ENCODE measurements at places on chromosomes 11 and 22.

DNA sequence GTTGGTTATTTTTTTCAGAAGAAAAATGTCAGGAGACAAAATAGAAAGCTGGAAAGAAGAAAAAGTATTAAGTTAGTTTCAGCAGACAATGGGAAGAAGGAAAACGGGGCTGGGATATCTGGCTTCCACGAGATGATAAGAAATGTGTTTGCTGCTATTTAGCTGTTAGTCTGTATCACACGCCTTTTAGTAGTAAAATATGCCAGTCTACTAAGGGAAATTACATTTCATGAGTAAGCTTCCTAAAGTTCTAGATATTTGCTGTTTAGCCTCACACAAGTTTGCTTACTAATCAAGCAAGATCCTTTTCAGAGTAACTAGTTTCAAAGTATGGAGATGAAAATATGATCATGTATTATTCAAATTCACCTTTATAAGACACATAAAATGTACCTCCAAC lies 1.5 kb downstream of the OR51B4 start:
- no peak for DNase-seq

- DNase-seq: peak; percentile 7
Measured at GRCh38 chr22:42820045-42820763, 36.9 kb downstream of the ARFGAP3 start.

GRCh38 chr22:41075946-41076345 lies 16.4 kb upstream of the EP300 start:
- no peak for DNase-seq

DNA sequence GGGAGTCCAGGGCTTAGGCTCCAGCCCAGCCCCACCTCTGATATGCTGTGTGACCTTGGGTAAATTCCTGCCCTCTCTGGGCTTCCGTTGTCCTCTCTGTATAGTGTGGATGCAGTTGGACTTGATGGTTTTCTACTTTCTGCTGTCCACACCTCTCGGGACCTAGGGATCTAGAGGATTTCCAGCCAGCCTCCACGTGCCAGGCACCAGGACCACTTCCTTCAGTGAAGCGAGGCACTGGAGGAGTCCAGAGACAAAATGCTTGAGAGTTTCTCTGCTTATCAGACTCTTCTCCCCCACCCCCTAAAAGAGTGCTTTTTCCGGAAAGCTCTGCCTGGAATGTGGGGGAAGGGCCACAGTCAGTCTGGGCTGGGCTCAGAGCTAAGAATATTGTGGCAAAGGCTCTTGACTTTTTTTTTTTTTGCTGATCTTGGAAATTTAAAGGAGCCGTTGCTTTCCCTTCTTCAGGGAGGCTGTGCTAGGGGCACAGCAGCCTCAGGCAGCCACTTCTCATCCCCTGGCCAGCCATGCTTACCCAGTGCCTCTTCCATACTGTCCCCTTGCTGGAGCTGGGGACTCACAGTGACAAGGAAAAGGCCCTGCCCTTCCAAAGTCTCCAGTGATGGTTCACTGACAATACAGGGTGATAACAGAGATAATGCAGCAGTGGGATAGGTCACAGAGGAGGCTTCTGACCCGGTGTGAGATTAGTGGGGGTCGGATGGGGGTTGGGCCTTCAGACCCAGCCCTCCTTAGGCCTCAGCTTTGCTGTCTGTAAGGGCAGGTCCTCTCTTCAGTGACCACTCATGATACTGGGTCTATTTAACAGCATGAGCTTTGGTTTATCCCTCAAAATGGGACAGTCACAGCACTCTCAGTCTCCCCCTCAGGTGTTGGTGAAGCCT lies 2.9 kb upstream of the SERPINH1 start:
- peak; percentile 88 for DNase-seq

DNA sequence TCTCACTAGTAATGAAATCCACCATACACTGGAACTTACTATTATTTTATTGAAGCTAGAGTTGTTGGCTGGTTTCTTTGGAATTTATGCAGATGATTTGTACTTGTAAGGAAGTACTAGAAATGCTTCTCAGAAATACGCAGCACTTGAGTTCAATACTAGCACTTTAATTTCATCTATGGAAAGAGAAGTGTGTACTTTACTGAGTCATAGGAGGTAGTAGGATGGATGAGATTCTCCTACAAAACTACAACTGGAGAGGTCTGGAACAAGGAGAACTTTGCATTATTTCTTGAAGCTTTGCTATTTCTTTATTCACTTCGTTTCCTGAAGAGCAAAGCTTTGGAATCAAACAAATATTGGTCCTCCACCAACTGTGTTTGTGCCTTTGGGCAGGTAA lies 44.1 kb upstream of the CCDC90B start:
- DNase-seq: no peak

DNA sequence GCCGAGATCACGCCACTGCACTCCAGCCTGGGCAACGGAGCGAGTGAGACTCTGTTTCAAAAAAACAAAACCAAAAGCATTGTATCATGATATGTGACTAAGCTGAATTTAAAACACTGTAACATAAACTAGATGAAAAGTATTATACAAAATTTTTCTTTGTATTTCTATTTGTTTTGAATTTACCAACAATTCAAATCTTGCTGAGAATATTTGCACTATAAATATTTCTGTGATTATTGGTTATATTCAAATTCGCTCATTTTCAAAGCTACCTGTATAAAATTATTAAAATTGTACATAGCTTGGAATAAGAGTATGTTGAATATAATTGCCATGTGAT lies 101.9 kb upstream of the SERPIND1 start:
- no peak for DNase-seq
